Posterior cingulate gyrus (tissue), 11 donors: ENCODE measurements at places on chromosomes 6 and 20.

DNA sequence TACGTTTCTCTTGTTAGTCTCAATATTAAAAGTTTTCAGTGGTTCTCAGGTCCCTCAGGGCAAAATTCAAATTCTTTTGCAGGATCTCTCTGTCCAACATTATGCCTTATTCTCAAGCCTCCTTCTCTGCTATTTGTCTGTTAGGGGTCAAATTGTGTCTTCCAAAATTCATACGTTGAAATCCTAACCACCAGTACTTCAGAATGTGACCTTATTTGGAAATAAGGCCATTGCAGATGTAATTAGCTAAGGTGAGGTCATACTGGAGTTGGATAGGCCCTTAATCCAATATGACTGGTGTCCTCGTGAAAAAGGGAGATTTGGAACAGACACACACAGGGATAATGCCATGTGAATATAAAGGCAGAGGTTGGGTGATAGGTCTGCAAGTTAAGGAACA lies 64.1 kb upstream of the ADGRF1 start:
- DNase-seq: no peak

- DNase-seq: no peak
Measured at GRCh38 chr20:50196248-50196647, 5.6 kb downstream of the CEBPB start.

DNA sequence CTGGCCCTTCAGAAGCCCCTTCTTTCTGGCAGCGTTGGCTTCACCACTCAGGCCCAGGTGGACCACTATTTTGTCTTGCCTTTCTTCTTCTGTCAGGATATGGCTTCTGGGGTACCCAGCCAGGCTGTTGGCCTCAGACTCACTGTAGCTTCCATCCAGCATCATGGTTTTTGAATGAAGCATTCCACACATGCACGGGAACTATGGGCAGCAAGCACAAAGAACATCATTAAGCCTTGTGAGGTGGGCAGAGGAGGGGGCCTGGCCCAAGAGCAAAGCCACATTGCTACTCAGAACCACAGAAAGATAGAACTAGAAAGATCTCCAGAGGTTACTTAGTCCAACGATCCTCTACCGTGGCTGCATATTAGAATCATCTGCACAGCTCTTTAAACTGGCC lies 40.6 kb upstream of the GABRR1 start:
- no peak for DNase-seq

- DNase-seq: no peak
Measured at GRCh38 chr20:43940518-43941225, 26.0 kb downstream of the TOX2 start.

DNA sequence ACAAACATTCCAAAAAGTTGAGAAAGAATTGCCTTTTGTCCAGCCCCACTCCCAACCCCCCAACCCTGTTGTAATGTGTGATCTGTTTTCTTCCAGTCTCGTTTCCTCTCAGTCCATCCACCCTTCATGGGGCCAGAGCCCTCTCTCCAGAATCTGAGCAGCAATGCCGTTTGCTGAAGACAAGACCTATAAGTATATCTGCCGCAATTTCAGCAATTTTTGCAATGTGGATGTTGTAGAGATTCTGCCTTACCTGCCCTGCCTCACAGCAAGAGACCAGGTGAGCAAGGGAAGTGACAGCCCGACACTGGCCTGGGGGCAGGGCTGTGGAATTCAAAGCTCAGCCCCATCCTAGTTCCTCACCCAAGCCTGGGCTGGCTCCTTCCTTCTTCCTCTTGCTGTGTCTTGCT lies 7.8 kb downstream of the MAVS start:
- no peak for DNase-seq

- DNase-seq: no peak
Measured at GRCh38 chr20:41110930-41111577, 26.3 kb upstream of the PLCG1 start.

DNA sequence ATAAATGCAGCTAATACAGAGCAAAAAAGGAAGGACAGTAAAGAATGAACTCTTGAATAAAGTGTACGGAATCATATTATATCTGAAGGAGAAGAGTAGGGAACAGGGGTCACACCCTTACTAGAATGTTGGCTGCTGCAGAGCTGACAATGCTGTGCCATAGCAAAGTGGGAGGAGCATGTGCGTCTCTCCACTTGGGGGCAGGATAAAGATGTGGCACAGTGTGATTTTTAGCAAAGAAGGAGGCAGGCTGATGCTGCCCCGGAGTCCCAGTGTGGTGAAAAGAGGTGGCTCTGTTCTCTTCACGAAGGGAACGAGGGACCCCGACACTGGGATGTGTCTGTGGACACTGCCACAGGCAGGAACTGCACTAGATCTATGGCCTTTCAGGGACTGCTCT lies 67.5 kb downstream of the INSM1 start:
- DNase-seq: peak; percentile 42

DNA sequence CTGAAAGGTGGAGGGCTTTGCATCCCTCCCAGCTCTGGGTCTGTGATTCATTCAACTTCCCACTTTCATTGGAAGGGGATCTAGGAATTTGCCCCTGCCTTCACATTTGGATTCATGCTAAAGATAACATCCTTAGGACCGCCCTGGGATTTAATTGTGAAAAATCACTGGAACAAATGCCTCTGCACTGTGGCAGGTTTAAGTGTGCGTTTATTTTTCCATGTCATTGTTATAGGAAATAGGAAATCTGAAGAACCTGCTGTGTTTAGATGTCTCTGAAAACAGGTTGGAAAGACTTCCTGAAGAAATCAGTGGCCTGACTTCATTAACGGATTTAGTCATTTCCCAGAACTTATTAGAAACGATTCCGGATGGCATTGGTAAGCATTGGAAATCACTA lies 104.7 kb downstream of the LRRC1 start:
- no peak for DNase-seq

- DNase-seq: no peak
Measured at GRCh38 chr20:48858075-48858790, 30.4 kb upstream of the PREX1 start.

- no peak for DNase-seq
Measured at GRCh38 chr20:43937591-43937990, 22.9 kb downstream of the TOX2 start.

DNA sequence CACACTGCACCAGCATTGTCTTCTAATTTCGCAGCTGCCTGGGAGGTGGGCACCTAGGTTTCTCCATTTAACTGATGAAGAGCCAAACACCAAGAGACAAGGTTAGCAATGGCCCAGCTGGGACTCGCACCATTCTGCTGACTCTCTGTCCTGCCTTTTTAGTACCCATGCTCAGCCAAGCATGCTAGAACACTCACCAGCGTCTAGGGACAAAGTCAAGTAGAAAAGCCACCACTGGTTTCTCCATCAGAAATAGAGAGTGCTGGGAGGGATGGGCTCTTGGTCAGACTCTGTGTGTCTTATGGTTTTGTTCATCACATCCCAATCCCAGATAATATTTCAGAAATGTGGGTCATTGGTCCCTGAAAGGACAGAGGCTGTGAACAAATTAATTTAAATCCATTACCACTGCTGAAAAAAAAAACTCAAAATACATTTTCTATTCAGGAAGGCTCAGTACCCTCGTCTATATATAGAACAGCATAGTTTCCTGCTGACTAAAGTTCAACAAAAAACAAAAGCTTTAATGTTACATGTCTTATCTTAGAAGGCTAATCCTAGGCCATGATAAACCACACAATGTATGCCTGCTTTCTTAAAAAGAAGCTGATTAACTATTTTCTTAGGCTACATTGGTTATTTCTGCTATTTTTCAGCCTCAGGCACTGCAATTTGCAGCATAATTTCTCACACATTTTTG lies 111.0 kb downstream of the TBC1D7 start:
- DNase-seq: no peak

DNA sequence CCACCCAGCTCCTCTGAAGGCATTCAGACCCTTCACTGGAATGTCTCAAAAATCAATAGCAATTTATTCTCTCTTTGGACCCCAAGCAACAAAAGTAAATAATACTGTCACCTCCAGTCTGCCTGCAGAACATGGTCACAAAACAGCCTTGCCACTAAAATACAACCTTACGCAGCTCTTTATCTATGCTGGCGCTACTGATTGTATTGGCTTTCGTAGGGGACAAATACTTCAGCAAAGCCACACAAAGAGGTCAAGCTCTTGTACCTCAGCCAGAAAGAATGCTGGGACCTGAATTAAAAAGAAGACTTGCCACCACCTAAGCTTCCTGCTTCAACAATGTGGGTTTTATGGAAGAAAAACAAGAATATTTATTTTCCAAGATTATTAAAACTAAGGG lies 57.2 kb downstream of the PRKN start:
- no peak for DNase-seq

GRCh38 chr6:37628611-37629320 lies 68.9 kb downstream of the MDGA1 start:
- DNase-seq: no peak

- peak; percentile 94 for DNase-seq
Measured at GRCh38 chr6:129766959-129767728, 57.2 kb upstream of the ARHGAP18 start.

GRCh38 chr6:119552021-119552420 lies 202.5 kb upstream of the MAN1A1 start:
- no peak for DNase-seq

GRCh38 chr6:157965387-157965786 lies 16.3 kb upstream of the SYNJ2 start:
- DNase-seq: no peak

DNA sequence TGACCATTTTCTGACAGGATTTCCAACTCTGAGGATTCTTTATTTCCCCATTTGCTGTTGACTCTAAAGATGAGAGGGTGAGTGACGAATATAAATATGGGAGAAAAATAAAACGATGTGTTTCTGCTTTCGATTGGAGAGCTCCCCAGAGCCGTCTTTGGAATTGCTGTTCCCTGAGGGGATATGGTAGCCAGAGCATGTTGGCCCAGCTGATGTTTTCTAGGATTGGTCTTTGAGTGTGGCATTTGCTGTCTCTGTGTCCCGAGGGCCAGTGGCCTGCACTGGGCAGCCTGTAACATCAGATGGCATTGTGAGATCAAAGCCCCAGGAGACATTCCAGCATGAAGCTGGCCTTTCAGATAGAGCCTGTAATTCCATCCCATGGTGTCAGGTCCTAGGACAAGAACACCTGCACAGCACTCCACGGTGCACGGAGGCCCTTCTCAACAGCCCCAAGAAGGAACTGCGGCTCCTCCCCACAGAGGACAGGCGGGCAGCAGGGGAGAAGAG lies 26.7 kb downstream of the PKIG start:
- DNase-seq: no peak

DNA sequence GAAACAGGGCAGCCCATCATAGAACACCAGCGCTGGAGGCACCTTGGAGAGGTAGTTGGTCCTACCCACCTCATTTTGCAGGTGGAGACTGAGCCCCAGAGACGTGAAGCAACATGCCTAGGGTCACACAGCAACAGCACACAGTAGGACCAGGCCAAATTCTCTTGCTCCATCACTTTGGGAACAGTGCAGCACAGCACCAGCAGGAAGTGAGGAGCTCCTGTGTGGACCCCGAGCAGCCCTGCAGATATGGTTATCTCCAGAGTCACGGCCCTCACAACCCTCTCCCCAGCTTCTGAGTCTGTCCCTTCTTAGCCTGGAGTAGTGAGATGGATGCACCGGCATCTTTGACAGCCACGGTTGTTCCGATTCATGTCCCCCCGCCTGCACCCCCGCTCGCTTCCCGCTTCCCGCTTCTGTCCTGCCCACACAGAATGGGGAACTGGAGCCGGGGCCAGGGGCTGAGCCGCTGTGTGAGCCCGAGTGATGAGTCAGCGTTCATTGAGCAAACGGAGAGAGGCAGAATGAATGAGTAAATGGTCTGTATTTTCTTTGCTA lies 72.6 kb upstream of the DUSP22 start:
- DNase-seq: peak; percentile 88

DNA sequence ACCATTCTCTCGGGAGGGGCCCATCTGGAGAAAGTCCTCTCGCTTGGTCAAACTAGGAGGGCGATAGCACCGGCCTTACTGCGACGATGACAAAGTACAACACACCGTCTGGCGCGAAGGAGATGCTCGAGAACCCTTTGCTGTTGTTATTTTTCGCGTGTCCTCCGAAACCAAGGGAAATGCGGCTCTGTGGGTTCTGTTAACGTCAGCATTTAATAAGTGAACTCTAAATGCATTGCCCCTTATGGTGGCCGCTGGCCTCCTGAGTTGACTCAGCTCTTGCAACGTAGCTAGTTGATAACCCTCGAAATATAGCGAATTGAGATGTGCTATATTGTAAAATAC lies 577 bp upstream of the SCAND1 start:
- no peak for DNase-seq

- DNase-seq: no peak
Measured at GRCh38 chr6:54768494-54768893, 78.1 kb upstream of the FAM83B start.

DNA sequence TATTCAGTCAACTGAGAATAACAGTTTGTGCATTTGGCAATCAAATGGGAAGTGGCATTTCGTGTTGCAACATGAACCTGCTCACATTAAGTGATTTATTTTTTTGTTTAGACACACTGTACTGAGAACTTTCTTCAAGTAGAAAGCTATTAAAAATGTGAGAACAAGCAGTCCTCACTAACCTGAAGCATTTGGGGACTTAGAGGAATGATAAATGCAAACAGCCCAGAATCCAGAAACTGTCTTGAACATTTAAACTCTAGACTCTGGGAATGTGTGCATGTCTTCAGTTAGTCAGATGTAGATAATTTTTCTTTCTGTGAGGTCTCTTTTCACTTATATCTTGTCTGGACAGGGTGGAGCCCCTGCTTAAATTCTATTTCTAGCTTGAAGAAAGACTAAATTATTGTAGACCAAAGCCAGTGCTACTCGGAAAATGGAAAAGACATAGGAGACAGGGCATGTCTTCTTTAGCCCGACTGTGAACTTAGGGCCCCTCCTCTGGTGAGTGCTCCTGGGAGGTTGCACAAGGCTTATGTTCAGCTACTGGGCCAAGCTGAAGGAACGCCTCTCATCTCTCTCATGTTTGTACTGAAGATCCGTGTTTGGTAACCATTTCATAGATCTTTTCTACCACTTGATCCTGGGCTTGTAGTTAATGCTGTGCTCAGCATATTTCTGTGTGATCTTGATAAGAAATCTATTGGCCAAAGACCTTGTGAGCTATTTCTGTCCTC lies 70.1 kb downstream of the SLX4IP start:
- no peak for DNase-seq

DNA sequence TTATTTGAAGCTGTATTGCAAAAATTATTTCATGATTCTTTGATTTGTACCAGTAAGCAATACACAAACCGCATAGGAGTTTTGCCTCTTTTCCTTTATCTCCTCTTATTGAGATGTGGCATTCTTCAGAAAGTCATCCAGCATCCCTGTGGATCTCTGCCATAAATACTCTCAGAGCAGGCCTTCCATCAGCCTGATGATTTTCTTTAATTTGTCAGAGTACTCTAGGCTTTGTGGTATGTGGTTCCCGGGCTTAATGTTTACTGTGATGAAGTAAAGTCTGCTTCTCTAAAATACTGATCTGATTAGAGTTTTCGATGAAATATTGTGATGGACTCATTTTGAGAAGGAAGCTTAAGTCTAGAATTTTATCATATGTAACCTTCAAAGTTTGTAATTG lies 31.1 kb upstream of the SLC35D3 start:
- no peak for DNase-seq

DNA sequence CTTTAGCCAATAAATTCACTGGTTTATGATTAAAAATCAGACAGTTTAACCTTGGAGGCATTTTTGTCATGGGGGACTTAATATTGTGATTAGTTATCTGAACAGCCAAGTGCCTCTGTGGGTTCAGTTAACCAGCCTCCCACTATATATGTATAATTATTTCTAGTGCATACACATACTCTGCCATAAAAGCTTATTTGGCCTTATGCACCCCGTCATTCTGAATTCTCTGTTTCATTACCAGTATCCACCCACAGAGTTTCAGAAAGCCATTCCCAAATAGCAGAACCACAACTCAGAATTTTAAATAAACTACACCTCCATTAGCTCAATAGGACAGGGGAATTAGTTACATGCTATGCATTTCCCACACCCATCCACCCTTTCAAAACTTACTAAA lies 279.7 kb downstream of the ZFAND3 start:
- no peak for DNase-seq
